ENCODE measurements at places on chromosomes 16 and 17.
A peak's percentile ranks its signal among the peaks of the same experiment; 100 is the strongest.

DNA sequence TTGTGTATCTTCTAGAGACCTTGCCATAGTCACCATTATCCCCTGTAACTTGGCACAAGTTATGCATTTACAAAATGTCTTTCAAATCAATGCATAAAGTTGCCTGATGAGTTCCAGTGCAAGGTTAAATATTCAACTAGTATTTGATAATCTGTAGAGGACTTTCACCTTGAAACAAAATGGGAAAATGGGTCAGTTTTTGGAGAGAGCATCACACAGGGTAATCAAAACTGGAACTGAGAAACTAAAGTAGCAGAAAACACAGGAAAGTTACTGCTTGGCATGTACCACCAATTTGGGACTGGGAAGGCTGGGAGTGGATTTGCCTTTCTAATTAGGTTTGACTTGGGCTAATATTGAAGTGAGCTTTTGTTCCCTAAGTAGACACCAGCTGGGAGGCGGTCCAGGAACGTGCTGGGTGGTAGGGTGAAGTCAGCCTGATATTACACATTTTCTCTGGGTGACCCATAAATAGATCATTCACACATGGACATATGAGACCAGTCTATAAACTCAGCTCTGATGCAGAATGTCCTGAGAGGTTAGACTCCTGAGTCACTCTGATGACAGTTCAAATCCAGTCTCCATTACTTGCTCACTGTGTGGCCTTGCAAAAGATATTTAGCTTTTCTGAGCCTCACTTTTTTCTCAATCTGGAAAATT lies 152.3 kb downstream of the PCTP start:
- no peak for DNase-seq

GRCh38 chr16:15049581-15050180 lies 6.2 kb downstream of the NTAN1 start:
- DNase-seq = no peak

GRCh38 chr17:43718544-43718943 lies 40.0 kb downstream of the SOST start:
- DNase-seq = no peak

GRCh38 chr17:49715216-49715615 lies 7.5 kb upstream of the SLC35B1 start:
- no peak for DNase-seq

DNA sequence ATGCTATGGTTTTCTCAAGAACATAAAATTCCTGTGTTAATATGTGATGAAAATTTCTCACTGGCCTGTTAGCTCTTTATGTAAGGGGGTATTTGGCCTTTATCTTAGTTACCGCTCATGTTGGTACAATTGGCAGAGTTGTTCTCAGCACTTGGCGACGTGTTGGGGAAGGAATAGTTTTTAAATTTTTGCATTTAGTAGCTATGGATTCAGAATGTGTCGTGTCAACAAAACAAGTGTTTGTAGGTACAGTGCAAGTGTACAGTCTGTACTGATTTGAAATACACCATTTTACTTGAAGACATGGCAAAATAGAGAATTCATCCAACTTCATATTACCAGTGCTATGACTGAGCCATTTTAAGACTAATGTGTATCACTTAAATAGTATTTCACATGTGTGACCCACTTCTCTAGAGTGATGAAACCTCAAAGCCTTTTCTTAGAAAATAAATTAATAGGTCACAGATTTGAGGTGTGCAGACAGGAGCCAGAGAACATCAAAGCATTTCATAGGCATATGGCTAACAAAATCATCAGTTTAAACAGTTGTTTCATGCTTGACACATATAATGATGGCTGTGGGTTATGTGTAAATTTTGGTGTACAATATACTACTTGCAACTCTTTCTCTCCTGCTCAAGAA lies 150.8 kb downstream of the PHKB start:
- no peak for DNase-seq

DNA sequence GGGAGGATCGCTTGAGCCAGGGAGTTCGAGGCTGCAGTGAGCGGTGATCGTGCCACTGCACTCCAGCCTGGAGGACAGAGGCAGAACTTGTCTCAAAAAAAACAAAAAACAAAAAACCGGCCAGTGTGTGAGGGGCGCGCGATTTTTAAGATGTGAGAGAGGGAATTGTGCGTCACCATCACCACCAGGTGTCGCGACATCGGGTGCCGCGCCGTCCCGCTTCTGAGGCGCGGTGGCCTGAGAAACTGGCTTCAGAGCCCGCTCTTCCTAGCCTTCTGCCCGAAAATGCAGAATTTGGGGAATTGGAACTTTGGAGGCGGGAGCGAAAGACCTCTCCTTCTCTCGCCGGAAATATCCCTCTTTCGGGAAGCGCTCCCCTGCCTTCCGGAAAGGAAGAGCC lies 524.8 kb downstream of the KCNJ18 start:
- DNase-seq = no peak

GRCh38 chr17:82267575-82268379 lies 5.7 kb downstream of the CSNK1D start:
- DNase-seq = peak; percentile 91

DNA sequence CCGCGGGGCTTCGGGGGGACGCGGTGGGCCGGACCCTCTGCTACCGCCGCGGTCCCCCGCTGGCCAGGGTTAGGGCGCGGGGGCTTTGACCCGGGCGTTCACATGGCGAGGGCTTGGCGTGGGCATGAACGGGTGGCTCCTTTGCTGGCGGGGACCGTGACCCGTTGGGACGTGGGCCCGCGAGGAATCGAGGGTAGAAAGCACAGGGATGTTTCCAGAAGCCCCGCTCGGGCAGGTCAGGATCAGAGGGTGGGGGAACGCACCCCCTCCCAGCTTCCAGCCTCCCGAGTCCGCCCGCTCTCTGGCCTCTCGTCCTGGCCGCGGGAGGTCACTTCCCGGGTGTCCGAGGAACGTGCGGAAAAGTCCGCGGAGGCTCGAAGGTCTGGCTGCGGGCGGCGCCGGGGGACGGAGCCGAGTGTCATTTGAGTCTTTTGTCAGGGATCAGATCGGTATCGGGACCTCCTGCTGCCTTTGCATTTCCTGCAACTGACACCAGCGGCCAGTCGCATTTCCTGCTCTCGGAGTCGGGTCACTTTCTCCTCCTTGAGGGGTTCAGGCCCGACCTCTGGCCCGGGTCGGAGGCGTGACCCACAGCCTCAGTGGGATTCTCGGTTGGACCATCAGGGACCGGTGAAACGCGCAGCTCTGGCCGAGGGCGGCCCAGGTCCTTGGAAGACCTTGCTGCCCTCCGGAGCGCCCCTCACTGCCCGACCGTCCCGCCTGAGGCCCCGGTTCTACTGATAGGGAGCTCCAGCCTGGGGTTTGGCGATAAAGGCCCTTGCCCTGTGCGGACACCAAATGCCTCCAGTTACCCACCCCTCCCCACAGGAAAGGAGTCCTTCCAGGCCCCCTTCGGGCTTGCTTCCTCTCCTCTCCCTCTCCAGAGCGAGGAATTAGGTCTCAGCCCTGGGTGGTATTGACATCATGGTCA lies 702 bp upstream of the WNT3 start:
- DNase-seq = no peak

DNA sequence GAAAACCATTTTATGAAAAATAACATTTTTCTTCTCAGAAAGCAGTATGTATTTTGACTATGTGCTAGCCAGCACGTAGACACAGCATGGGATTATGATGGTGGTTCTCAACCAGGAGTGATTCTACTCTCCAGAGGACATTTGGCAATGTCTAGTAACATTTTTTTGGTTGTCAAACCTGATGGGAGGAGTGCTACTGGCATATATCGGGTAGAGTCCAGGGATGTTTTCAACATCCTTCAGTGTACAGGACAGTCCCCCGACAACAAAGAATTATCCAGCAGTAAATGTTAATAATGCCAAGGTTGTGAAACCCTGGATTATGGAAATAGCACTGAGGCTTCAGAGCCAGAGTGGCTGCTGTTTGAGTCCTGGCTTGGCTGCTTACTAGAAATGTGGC lies 27.7 kb downstream of the AP2B1 start:
- no peak for DNase-seq

GRCh38 chr17:75827308-75828075 lies 16.7 kb downstream of the UNC13D start:
- DNase-seq = no peak

- DNase-seq = no peak
Observed at GRCh38 chr16:11719762-11720161, 22.9 kb downstream of the TXNDC11 start.

DNA sequence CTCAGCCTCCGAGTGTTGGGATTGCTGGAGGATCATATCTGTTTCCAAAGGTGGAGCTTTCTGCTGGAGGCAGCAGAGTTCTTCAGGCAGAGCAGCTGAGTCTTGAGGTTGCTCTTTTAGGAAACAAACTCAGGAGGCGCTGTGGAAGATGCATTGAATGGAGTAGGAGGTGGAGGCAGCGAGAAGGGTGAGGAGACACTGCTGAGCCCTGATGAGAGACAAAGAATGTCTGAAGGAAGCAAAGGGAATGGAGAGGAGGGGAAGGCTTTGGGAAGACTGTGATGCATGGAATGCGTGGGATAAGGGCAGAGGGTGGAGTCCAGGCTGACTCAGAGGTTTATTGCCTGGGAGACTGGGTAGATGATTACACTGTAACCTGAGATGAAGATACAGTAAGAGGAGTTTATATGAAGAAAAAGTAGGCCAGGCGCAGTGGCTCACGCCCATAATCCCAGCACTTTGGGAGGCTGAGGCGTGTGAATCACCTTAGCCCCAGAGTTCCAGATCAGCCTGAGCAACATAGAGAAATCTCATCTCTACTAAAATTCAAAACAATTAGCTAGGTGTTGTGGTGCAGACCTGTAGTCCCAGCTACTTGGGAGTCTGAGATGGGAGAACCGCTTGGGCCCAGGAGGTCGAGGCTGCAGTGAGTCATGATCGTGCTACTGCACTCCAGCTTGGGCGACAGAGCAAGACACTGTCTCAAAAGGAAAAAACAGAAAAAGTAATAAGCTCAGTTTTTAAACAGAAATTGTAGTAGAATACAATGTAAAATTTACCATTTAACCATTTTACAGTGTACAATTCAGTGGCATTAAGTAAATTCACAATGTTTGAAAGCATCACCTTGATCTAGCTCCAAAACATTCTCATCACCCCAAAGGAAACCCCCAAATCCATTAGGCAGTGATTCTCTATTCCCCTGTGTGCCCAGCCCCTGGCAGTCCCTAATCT lies 17.8 kb upstream of the TMEM219 start:
- DNase-seq = peak; percentile 98

GRCh38 chr16:80536238-80536637 lies 4.6 kb upstream of the DYNLRB2 start:
- no peak for DNase-seq

DNA sequence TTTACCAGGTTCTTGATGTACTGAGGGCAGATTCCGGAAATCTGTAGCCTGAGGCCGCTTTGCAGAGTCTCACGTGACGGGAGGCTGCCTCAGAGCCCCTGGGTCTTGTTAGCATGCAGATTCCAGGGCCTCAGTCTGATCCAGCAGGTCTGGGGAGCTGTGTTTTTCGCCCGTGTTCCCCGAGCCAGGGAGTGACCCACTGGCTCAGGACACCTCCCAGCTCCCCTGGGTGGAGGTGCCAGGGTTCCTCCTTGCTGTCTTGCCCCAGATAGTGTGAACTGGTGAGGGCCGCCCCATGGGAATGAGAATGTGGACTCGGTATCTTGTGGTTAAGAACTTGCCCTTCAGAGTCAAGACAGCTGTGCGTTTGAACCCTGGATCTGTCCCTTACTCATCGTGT lies 98.6 kb downstream of the OR1D5 start:
- DNase-seq = no peak

DNA sequence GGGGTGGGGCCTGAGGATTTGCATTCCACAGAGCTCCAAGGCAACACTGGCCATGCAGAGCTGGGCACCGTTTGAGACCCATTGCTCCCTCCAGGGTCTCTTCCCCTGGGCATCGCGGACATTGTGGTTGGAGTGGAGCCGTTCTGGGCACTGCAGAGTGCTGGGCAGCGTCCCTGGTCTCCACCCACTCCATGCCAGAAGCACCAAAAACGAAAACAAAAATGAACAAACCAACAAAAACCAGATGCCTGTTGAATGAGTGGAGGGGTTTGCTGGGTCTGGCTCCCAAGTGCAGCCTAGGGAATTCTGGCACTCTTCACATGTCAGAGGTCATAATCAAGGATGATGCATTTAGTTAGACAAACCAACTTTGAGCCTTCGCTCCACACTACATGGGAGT lies 17.9 kb downstream of the WNT9B start:
- no peak for DNase-seq

DNA sequence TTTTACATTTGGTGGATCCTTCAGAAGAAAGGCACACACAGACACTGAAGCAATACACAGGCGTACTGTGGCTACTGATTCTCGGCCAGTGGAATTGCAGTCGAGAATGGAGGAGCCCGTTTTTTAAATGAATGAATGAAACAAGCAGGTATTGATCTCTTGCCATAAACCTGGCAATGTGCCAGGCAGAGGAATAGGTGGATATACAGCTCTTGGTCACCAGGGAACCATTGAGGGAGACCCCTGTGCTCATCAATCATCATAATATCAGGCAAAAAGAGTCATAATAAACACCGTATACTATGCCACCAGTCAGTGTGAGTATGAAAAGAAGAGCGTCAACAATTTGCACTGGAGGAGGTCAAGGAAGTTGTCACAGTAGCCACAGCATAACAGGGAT lies 140.3 kb upstream of the FOXF1 start:
- no peak for DNase-seq

GRCh38 chr17:51078009-51078592 lies 42.6 kb downstream of the SPAG9 start:
- no peak for DNase-seq

- DNase-seq = no peak
Observed at GRCh38 chr16:89572073-89572484, 3.5 kb upstream of the CPNE7 start.

DNA sequence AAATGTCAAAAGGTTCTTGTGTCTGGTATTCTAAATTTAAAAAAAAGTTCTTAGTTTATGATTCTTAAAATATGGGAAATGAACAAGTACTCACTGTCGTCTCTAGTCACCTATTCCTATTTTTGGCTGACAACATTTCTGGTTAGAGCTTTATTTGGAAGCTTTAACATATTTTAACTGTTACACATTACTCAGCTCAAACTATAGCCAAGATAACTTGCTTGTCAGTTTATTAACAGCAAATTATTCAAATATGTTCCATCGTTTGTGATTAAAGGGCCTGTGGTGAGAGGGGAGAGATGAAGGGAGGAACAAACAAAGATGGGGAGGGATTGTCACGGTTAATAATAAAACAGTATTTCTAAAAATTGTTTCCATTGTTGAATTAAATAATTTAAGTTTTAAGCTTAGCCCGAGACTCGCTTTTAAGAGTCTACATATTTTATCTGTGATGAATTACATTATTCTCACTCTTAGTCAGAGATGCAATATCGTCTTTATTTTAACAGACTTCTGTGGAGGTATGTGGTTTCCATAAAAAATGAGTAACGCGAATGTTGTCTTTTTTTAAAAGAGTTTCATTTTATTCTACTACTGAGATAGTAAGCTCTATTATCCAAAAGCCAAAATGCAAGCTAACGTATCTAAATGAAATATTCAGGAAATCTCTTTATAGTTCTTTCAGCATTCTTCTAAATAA lies 321.9 kb upstream of the PMFBP1 start:
- peak; percentile 35 for DNase-seq

All from GM04504 (cell line).